ENCODE measurements at places on chromosomes 7 and 10.

GRCh38 chr7:55099821-55100543, 81.2 kb downstream of the EGFR start:
- DNase-seq = no peak

DNA sequence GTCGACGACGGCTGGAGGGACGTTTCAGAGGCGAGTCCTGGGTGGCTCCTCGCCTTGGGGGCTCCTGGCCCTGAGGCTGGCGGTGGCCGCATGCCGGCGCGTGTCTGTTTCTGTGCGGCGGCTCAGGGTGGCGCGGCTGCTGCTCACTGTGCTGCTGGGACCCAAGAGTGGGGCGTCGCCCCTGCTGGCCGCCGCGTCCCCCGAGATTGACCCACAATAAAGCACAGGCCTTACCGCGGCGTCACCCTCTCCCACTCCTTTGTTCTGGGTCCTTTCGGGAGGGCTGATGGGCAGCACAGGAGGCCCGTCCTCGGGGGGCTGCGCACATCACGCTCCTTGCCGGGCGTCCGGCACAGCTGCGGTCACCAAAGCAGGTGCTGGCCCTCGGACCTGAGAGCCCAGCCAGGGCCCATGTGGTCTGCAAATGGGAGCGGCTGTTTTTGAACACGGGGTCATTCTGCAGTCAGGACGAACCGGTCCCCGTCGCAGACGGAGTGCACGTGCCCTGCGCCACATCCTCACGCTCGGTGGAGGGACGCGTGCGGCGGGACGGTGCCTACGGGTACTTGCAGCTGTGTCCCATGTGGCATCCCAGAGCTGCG, 19.2 kb downstream of the GET4 start:
- DNase-seq = no peak

GRCh38 chr7:27213433-27214238, 13.7 kb upstream of the HOXA13 start:
- DNase-seq = no peak

DNA sequence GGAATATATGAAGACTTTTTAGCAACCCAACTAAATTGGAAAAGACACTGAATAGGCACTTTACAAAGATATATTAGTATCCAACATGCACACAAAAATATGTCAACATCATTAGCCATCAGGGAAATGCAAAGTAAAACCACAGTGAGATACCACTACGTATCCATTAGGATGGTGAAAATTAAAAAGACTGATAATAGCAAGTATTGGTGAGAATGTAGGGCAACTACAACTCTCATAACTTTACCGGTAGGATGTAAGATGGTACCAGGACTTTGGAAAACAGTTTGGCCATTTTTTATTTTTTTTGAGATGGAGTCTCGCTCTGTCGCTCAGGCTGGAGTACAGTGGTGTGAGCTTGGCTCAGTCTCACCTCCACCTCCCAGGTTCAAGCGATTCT, 13.7 kb upstream of the CCNY start:
- no peak for DNase-seq

DNA sequence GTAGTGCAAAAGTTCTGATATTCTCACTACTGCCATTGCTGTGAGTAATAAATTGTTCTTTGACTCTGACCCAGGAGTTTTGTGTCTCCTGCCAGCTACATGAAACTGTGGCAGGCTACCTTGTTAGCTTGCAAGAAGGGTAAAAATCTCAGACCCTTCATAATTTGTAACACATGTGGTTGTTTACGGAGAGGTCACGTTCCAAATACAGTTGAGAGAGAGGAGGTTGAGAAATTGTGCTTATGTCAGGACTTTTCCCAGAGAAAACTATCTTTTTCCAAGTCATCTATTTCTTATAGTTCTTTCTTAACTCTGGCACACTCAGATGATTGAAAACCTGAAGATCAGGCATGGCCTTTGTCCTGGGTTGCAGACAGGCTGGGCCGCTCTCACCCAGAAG, 114.4 kb upstream of the SVIL start:
- DNase-seq = no peak

DNA sequence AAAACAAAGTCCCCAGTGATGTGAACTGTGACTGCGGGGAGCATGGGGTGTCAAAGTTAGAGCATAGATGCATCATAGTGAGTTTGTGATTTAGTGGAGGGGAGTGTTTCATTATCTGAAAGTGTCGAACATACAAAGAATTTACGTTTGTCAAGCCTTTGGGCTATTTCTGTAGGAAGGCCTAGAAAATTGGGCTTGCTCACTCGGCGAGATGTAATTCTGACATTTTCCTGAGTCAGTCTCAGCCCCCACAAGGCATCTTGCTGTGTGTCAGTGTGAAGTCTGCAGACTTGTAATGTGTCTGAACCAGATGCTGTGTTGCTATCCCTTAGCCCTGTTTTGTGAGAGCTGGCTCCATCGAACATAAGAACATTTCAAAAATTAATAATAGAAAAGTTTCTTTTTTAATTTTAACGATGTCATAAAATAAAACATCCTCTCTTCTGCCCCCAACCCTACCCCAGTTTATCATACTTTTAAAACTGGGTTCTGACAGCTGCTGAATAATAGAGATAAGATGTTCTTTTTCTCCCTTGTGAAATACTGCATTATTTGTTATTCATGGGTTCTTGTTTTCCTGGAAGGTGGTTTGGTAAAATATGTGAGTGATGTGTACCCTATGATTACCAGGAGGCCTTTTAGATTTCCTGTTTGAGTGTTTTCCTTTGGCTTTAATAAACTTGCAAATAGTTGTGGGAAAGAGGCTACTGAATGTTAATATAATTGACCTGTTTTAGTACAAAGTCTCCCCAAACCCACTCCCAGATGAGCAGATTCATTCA, 207.4 kb downstream of the GPR158 start:
- DNase-seq = no peak

- no peak for DNase-seq
These were observed 98.5 kb downstream of the EGFR start for GRCh38 chr7:55117286-55117685.
